ENCODE measurements at places on chromosomes 1 and 21. TPM values are rescaled to one million over a fixed set of nuclear protein-coding genes. Genes with fewer than 3 reads are reported as not detected.

The MAN1A2 gene
- total RNA-seq, result 63.6 TPM

- no peaks in the 10 kb centered on the region for H3K36me3 ChIP-seq
- H3K4me1 ChIP-seq, result no peaks in the 10 kb centered on the region
- H3K4me3 ChIP-seq, result no peak overlapping the region
- H3K27me3 ChIP-seq, result no peaks in the 10 kb centered on the region
- no peak for DNase-seq
Observed at GRCh38 chr1:61910035-61910434, 167.8 kb downstream of the PATJ start.

- no peaks in the 10 kb centered on the region for H3K27me3 ChIP-seq
- no peak for DNase-seq
- H3K4me1 ChIP-seq, result no peaks in the 10 kb centered on the region
- no peaks in the 10 kb centered on the region for H3K36me3 ChIP-seq
- no peak overlapping the region for H3K4me3 ChIP-seq
Observed at GRCh38 chr1:29342983-29343382, 106.7 kb downstream of the PTPRU start.

DNA sequence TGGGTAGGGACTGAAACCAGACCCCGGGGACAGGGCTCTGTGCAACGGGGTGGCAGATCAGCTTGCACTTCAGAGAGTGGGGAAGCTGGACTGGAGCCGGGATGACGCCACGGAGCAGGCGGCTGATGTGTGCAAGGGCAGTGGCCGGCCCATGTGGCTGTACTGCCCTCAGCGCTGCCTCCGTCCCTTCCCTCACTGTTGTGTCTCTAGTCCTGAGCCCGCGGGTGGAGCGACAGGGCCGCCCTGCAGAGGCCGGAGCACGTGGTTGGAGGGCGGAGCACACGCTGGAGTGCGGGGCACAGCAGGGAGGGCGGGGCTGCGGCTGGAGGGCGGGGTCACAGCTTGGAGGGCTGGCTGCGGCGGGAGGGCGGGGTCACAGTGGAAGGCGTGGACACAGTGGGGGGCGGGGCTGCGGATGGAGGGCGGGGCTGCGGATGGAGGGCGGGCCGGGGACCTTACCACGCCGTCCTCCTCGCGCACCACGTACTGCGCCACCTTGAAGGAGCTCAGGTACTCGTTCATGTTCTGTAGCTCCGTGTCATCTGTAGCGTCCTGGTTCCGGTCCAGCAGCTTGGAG is 52.4 kb downstream of the CHD5 start:
- no peak overlapping the region for H3K4me3 ChIP-seq
- DNase-seq, result peak; percentile 76
- H3K27me3 ChIP-seq, result no peaks in the 10 kb centered on the region
- no peaks in the 10 kb centered on the region for H3K36me3 ChIP-seq
- H3K27ac ChIP-seq, result no peak overlapping the region

GRCh38 chr1:9100471-9101043 is 28.3 kb downstream of the GPR157 start:
- no peaks in the 10 kb centered on the region for H3K27me3 ChIP-seq
- peaks cover 12% of the 10 kb centered on the region for H3K36me3 ChIP-seq
- no peak overlapping the region for H3K27ac ChIP-seq
- no peak for DNase-seq
- no peaks in the 10 kb centered on the region for H3K4me1 ChIP-seq
